ENCODE measurements at places on chromosomes 13 and 19.

- DNase-seq = peak; percentile 6
Measured at GRCh38 chr13:23921451-23921888, 24.2 kb upstream of the C1QTNF9B start.

DNA sequence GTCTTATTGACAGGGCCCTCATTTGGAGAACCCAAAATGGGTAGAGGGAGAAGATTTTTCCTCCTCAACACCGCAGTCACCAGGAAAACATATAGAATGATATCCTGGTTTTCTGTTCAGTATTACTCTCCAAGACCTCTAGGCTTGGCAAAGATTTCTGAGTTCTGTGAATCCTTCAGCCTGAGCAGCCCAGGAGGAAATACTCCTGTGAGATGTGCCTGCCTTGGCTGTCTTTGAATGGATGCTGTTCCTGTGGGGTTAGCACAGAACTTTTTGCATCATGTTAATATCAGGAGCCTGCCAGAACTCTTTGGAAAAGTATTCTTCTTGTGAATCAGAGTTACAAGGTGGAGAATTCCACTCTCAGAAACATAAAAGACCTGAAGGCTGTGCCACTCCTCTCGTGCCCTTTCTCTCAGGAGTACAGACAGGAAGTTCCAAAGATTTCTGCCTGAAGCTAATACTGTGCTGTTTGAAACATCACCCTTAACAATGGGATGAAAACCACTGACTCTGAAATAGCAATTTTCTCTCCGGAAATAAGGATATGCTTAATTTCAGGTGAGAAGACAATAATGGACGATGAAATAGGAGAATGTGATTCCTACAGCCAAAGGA is 520.1 kb upstream of the NBEA start:
- no peak for DNase-seq

DNA sequence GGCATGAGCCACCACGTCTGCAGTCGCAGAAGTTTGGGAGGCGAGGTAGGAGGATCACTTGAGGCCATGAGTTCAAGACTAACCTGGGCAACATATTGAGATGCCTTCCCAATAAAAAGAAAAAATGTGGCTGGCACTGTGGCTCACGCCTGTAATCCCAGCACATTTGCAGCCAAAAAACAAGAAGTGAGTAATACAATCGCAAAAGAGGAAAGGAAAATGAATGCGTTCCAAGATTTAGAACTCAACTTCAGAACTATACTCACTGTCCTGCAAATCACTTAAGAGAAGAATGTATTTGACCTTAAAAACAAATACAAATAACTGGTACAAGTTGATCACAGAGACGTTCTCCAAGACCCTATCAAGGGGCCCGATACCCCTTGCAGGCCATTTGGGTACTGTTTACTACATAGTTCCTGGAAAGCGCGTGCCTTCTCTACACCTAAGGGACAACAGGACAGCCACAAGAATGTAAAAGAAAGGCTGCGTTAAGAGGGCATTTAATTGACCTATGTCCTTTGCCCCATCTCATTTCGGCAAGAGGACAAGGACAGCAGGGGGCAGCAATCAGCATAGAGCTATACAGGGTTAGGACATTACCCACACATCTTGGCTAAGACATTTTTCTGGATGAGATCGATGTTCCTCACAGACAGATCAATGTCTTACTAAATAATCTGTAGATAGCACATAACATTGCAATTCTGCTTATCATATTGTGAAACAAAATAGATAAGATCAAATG is 41.3 kb downstream of the FLT3 start:
- no peak for DNase-seq

DNA sequence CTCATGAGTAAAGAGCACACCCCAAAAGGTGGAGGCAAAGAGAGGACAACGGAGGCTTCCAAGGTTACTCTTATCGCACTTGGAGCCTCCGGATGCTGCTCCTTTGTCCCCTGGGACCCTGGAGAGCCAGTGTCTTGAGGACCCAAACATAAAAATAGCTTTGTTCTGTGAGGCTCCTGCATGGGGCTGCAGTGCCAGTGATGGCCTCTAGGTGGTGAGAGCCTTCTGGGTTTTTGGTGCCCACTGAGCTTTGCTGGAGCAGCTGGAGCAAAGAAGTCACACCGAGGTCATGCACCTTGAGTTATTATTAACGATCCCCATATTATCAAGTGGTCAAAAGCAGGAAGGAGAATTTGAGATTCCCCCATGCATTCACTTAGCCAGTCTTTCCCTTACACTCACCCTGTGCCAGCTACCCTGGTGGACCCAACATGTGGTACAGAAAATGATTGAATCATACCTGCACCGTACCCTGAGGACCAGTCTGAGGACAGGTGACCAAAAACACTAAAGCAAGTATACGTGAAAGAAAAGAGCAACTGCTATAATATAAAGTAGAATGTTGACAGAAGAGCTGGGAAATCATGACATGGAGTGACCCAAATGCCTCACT is 41.5 kb downstream of the ZNF682 start:
- no peak for DNase-seq

- no peak for DNase-seq
Measured at GRCh38 chr13:74135326-74136083, 1.3 kb upstream of the KLF12 start.

DNA sequence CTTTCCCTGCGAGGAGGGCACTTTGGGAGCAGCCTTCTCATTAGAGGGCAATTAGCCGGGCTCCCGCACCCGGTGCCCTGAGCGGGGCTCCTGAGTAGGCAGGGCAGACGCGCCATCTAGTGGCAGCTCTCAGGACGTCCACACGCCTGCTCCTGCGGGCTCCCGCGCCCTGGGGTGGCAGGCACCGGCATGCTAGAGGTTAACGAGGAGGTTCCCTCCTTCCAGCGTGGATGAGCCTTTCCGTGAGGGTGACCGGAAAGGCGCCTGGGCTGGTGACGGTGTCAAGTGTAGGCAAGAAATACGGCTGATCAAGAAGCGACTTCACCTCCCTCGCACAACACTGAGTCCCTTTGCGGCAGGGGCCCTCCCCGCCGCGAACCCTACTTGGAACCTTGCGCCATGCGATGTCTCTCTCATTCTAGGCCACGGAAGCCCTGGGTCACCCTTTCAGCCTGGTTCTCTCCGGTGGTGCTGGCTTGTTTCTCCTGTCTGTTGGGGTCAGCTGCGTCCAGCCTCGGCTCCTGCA is 67.7 kb downstream of the ALOX5AP start:
- peak; percentile 72 for DNase-seq

DNA sequence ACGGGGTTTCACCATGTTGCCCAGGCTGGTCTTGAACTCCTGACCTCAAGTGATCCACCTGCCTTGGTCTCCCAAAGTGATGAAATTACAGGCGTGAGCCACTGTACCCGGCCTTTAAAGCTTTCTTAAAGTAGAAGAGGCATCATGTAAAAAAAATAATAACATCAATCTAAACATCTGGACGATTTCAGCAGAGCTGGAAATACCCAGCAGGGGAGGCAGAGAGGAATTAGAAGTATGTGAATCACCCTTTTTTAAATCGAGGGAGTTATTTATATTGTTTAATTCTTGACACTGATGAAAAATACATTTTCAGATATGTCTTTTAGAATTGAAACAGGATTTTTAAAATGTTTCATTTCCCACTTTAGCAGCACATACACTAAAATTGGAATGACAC is 37.4 kb upstream of the MTIF3 start:
- DNase-seq = no peak

DNA sequence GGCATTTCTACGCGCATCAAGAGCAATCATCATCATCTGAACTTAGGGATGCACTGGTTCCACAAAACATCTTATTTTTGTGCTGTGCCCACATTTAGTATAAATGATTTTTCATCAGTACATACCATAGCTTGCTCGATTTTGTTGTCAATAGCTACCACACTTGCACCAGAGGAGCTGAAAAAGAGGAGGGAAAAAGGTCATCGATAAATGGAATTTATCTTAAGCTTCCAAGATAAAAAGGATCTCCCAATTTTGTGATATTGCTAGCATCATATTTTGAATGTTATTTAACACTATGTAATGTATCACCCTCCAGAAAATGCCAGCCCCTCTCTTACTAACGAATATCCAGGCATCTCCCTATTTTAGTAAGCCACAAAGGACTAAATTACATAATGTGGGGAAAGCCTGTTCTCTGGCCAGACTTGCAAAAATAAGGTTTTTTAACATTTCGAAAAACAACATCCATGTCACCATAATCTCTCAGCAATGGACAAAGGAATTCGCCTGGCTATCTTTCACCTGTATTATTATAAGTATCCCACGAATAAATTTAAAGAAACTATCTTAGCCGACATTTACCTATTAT is 62.4 kb downstream of the SERP2 start:
- DNase-seq = no peak

DNA sequence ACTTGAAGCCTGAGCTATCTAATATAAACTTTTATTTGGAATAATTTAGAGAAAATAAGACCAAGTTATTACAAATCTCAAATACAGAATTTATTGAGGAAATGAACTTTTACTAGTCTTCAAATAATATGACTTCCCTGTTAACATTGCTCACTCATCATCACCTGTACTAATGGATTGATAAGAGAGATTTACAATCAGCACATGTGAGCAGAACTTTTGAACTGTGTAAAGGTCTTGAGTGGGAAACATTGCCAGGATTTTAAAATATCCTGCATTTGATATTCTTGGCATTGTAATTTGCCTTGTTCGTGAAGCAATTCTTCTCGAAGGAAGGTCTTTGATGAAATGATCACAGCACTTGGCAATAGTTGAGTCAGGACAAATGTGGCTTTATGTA is 111.9 kb downstream of the FGF9 start:
- DNase-seq = no peak

- no peak for DNase-seq
Measured at GRCh38 chr13:28408863-28409262, 86.1 kb downstream of the FLT1 start.

- no peak for DNase-seq
Measured at GRCh38 chr19:30685426-30686000, 313.3 kb downstream of the ZNF536 start.

GRCh38 chr13:41244556-41244955 is 18.8 kb downstream of the MTRF1 start:
- DNase-seq = no peak

DNA sequence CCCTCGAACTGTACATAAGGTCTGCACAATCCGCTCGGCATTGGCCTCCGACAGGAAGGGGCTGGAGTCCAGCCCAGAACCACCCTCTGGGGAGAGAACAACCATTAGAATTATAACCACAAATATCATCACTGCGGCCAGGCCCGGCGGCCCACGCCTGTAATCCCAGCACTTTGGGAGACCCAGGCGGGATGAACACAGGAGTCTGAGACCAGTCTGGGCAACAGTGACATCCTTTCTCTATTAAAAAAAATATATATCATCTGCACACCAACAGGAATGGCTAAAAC is 11.4 kb downstream of the COQ8B start:
- DNase-seq = no peak

- no peak for DNase-seq
Measured at GRCh38 chr19:50893047-50893736, 18.0 kb downstream of the KLK4 start.

GRCh38 chr19:45424191-45425058 is 708 bp upstream of the ERCC1 start:
- no peak for DNase-seq

DNA sequence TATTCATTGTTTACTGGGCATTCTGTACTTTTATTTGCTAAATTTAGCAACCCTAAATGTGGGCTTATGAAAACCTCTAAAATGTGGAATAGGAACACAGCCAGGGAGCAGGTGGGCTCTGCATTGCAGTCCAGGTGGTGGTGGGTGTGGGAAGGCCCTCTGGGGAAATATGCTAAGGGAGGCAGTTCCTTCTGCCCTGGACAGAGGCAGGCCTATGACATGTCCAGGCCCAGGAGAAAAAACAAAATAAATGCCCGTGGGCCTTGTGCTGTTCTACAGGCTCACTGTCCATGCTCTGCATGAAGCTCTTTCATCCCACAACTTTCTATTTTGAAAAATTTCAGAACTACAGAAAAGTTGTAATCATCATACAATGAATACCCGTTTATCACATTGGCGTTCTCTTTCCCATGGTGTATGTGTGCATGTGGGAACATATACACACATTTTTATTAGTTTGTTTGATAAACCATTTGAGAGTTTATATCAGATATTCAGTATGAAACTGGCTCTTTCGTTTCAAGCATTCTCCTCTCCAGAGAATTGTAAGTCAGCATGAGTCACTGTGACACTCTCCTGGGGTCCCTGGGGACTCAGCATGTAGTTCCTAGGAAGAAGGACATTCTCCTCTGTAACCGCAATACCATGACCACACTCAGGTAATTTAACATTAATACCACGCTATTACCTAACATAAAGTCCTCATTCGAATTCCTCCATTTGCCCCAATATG is 505.3 kb downstream of the COG6 start:
- DNase-seq = no peak

DNA sequence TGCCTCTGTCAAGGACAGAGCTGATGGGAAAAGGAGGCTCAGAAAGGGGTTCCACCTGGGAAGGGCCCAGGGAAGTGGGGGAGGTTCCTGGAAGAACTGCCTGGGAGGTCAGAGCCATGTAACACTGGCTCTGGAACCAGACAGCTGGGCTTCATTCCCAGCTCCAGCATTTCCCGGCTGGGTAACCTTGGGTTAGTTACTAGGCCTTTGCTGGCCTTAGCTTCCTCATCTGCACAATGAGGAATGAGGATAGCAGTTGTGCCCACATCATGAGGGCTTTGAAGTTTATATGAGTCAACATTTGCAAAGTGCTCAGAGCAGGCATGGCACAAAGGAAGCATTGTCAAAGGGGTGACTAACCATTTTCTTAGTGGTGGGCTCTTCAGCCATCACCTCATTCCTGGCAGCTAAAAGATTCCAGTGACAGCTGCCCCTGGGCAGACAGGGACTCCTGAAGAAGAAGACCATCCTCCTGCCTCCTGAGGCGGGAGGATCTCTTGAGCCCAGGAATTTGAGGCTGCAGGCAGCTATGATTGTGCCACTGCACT is 1.7 kb upstream of the DNAJB1 start:
- no peak for DNase-seq

- DNase-seq = no peak
Measured at GRCh38 chr19:4326837-4327251, 11.8 kb downstream of the STAP2 start.

GRCh38 chr13:57666131-57666953 is 34.8 kb downstream of the PCDH17 start:
- DNase-seq = peak; percentile 34

DNA sequence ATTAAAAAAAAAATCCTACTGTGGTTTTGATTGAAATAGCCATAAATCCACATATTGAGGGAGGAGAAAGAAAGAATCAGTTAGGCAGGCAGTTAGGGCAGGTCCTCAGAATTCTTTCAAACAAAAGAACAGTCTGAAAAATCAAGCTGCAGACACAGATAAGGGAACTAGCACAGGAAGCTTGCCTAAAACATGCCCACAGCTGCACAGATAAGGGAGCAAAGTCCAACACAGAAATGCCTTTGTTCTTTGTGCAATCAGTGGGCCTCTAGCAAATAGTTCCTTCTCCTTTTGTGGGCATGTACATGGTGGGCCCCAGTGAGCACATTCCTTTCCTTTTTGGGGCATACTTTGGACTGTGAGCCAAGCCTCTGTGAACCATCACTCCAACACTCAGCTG is 42.7 kb downstream of the UTP14C start:
- DNase-seq = no peak

- peak; percentile 27 for DNase-seq
Measured at GRCh38 chr19:41957838-41958366, 1.2 kb downstream of the RABAC1 start.

GRCh38 chr13:112725346-112726015 is 35.6 kb downstream of the ATP11A start:
- DNase-seq = no peak

GRCh38 chr19:38070573-38070972 is 153.4 kb downstream of the DPF1 start:
- DNase-seq = no peak

- DNase-seq = no peak
Measured at GRCh38 chr19:47158879-47159503, 28.4 kb downstream of the SAE1 start.

- DNase-seq = no peak
Measured at GRCh38 chr19:40687525-40688016, 2.9 kb downstream of the NUMBL start.

All from hippocampal formation (tissue), 2 donors.